ENCODE measurements at places on chromosomes 5 and 9.
A peak's percentile ranks its signal among the peaks of the same experiment; 100 is the strongest.

DNA sequence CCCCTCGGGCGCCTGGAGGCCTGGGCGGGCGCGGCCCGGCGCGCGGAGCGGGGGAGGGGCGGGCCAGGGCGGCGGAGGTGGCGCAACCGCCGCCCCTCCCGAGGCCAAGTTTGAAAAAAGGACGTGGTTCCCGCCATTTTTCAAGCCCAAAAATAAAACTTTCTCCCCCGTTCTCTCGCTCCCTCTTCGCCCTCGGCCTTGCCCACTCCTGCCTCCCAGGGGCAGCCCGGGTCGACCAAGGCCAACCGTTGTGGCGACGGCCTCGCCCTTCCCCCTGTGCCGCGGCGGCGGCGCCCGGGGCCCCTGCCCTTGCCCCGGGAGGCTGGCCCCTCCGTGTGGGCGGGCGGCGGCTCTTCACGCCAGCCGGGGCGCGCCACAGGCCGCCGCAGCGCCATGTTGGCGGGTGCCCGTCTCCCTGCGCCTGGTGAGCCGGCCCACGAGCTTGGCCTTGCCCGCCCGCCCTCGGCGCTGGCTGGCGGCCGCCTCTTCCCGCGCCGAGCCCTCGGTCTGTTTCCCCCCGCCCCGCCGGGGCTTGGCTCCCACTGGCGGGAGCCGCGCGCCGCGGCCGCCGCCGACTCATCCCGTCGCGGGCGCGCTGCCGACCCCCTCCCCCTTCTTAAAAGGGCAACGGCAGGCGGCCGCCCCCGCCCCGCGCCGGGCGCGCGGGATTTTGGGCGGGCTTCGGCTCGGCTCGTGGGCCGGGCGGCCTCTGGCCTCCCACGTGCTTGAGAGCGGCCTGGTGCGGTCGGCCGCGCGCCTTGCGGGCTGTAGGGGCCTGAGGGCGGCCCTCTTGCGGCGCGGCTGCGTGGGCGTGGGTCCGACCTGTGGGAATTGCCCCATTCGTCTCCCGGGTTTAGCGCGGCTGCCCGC, 1.3 kb downstream of the ANP32B start:
- peak; percentile 53 for DNase-seq

- DNase-seq: no peak
These were observed 281.1 kb downstream of the DOCK8 start for GRCh38 chr9:495739-496138.

- DNase-seq: no peak
These were observed 284.7 kb downstream of the FANCC start for GRCh38 chr9:95032580-95033341.

GRCh38 chr5:164346785-164347630, 841.6 kb downstream of the MAT2B start:
- DNase-seq: no peak

- DNase-seq: no peak
These were observed 254.1 kb downstream of the PJA2 start for GRCh38 chr5:109155625-109156024.

DNA sequence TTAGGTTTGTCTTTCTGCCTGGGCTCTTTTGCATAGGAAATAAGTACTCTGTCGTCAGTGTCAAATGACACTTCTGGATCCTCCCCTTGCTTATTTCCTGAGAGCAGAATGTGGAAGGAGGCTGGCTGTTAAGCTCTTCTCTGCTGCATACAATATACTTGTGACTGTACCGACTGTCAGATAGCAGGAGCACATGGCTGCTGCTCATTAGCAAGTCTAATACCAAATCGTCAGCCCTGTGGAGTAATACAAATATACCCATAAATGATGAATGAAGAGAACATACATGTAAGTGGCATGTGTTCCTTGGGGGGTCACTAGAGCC, at the start of gene GPR151:
TSS of gene GPR151 (minus strand) at position 40 of the 325 bp plus-strand sequence. CDS start 77 bp downstream, outside the sequence.
- no peak for DNase-seq

- DNase-seq: no peak
These were observed 578.4 kb downstream of the SLCO4C1 start for GRCh38 chr5:101717721-101718120.

DNA sequence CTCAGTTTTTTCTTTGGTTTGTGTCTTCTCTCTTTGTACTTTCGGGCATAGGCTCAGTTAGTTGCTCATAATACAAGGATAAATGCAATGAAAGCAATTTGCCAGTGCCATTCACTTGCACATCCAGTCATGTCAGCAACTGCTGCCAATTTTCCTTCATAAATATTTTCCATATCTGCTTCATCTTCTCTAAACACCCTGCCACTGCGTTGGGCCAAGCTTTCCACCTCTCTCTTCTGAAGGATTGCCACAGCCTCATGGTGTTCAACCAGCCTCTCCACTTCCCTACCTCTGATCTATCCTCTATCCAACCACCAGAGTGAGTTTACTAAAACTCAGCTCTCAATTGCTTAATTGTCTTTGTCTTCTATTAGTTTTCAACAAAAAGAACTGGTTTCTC, 192.5 kb upstream of the ZNF462 start:
- no peak for DNase-seq

DNA sequence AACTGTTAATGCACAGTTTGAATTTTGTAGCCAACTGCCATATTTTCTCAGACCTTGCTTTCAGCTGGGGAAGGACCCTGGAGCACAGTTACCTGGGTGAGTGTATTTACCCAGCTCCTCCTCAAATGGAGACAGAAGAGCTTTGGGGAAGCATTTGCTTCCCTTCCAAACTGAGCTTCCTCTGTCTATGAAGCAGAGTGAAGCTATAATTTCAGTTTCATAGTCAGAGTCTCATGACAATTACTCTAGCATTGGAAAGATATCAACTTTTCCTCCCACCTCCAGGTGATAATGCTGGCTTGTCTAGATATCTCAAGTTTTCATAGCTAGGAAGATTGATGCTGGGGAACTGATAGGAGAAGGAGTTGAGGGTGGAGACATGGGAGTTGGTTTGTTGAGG, 406.4 kb upstream of the CLINT1 start:
- no peak for DNase-seq

GRCh38 chr5:72107131-72107900, at the start of gene MAP1B:
Gene MAP1B, plus strand, starts transcription at chr5:72107475. Its CDS starts 57 bp downstream, at chr5:72107532.
- no peak for DNase-seq

DNA sequence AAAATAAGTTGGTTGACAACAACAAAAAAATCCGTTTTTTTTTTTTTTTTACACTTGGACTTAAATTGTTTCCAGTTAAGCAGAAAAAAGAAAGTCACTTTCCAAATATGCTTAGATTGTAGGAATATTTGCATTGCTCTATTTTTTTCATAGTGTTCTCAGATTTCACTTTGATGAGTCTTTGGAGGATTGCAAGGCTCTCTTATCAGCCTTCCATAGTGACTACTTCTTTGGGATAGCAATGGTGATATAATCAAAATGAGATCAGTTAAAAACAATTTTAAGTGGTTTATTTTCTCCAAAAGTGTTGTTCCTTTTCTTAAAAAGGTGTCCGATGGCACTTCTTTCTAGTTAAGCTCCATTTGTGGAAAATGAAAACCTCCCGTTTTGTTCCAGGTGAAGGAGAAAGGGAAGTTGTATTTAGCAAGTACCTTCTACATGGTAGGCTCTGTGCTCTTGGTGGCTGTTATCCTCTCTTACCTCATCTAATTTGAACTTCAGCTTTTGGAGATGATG, 3.9 kb downstream of the RASGRF2 start:
- no peak for DNase-seq

- no peak for DNase-seq
These were observed 245.1 kb downstream of the MAST4 start for GRCh38 chr5:66841264-66841663.

All from stimulated activated CD8-positive, alpha-beta memory T cell treated with anti-CD3 and anti-CD28 coated beads, Interleukin-7, amount 100 ng/mL, for 1 hour (primary cell).